AG08396 (cell line): ENCODE measurements at places on chromosomes 12 and 14.
A peak's percentile ranks its signal among the peaks of the same experiment; 100 is the strongest.

GRCh38 chr12:57444744-57445143, 10.2 kb downstream of the INHBC start:
- no peak for DNase-seq

DNA sequence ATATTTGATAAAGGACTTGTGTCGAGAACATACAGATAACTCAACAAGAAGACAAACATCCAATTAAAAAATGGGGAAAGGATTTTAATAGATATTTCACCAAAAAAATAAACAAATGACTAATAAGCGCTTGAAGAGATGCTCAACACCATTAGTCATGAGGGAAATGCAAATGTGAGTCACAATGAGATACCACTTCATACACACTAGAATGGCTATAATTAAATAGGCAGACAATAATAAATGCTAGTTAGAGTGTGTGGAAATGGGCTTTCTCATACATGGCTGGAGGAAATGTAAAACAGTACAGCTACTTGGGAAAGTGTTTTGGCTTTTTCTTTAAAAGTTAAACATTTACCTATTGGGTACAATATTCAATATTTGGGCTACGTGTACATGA, 34.8 kb downstream of the DLK1 start:
- no peak for DNase-seq

DNA sequence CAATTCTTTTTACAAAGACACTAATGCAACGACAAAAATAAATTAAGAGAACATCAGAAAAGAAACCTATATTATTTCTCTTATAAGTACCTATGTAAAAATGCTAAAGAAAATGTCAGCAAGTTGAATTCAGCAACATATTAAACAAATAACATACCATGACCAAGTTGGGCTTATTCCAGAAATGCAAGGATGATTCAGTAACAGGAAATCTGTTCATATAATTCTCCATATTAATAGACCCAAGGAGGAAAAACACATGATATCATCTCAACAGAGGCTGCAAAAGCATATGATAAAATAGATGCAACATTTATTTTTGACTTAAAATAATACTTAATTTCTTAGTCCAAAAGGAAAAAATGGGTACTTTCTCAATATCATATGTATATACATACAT, 25.1 kb upstream of the GPHB5 start:
- no peak for DNase-seq

GRCh38 chr14:21911877-21912276, 238.3 kb upstream of the OR4E1 start:
- DNase-seq, result no peak

GRCh38 chr12:113796066-113796827, 169.9 kb downstream of the RBM19 start:
- no peak for DNase-seq

- DNase-seq, result no peak
These were observed 12.3 kb upstream of the KRT74 start for GRCh38 chr12:52585946-52586345.

DNA sequence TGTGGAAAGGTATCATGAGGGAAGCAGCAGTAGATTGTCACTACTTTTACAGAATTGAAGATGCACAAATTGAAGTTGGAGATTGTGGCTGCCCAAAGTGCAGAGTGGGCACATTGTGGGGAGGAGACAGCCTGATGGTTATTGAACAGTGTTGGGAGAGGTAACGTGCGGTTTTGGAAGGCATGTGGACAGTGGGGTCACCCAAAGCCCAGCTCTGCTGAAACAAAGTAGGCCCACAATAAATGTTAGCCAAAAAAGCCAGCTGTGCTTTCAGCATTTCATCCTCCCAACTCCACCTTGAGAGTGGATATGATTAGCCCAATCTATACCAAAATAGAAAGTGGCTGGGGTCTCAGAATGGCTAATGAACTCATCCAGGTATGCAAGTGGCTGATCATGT, 96.7 kb downstream of the TMX1 start:
- DNase-seq, result no peak

DNA sequence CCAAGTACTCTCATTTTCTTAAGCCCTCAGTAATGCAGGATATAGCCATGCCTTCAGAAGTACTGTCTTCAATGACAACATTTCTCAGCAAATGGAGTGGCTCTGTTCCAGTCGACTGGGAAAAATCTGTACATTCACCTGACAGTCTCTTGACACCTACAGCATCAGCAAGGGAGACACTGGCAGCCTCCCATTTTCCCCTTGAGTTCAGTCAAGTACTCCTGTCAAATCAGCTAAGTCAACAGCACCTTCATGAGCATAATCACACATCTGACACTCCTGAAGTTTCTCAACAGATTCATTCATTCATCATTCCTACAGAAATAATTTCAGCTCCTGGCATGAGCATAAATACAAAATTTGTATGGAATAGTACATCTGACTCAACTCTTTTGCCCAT, 46.1 kb downstream of the INTS13 start:
- DNase-seq, result no peak

DNA sequence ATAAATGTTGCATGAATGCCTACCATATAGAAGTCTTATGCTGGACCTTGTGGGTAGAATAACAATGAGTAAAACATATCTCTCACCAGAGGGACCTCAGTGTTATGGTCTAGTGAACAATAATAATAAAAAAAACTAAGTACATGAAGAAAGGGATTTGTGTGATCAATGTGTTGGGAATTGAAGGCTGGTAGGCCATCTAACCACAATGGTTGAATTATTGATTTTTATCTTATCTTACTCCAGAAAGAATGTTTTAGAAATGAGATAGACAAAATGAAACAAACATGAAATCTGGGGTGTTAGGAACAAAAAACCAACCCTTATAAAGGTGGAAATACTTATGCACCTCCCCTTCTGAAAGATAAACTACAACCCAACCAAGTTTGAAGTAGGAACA, 243.9 kb upstream of the LRIG3 start:
- no peak for DNase-seq

- no peak for DNase-seq
These were observed 11.1 kb upstream of the LGALS3 start for GRCh38 chr14:55117803-55118441.

DNA sequence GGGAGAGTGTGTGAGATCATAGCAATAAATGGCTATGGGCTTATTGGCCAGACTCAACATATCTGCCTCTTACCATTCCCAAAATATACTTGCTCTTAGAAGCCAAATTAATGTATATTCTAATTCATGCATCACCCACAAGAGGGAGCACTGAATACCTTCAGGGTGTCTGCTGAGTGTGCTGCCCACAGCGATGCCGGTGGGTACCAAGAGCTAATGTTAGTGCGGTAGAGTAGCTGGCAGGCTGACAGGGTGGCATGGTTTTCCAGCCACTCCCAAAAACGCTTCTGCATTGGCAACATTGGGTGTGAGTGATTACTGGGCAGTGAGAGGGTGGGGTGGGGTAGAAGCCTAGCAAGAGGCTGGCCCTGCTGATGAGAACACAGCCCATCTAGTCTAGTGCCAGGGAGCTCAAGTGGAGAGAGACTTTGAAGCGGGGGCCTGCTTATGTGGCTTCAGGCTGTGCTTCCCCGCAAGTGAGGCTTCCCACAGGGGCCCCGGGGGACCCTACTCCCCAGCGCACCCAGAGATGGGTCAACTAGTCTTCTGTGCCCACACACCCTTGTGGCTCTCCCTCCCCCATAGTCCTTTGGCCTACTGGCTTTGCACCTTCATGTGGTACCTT, 9.2 kb upstream of the PLEKHD1 start:
- no peak for DNase-seq

GRCh38 chr12:6360080-6360571, 15.2 kb downstream of the SCNN1A start:
- no peak for DNase-seq

DNA sequence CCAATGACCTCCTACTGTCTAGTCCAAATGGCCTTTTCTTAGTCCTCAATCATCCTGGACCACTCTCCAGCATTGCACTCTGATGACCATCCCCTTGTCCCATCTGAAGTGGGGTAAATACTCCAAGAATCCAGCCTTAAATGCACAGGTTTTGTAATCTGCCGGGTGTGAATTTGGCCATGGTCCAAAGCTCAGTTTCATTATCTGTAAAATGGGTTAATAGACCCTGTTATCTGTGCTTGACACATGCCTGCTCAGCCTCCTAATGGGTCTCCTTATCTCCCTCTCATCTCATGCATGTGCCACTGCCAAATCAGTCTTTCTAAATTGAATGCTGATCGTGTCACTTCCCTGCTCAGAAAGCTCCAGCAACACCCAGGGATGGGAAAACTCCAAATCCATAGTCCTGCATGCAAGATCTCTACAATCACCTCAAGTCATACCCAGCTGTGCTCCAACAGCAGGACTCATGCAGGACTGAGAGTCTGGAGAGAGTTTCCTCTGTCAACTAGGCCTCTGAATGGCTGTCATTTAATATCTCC, 22.3 kb downstream of the LGR5 start:
- DNase-seq, result no peak

DNA sequence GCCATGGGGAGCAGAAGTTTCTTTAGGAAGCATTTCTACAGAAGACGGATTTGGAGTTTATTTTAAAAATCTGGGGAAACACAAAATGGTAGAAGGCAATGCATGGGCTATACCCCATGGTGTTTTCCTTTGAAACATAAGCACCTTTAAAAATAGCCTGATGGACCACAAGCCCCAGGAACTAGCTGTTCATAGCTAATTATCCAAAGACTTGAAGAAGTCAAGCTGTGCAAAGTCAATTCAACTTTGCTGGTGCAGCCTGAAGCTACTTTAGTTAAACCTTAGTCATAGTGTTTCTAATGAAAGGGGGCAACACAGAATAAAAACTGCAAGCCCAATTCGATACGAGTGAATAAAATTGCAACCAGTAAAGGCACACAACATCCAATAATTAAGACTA, 732.5 kb downstream of the GALC start:
- no peak for DNase-seq

GRCh38 chr14:42299692-42300091, 693.0 kb downstream of the LRFN5 start:
- DNase-seq, result no peak

DNA sequence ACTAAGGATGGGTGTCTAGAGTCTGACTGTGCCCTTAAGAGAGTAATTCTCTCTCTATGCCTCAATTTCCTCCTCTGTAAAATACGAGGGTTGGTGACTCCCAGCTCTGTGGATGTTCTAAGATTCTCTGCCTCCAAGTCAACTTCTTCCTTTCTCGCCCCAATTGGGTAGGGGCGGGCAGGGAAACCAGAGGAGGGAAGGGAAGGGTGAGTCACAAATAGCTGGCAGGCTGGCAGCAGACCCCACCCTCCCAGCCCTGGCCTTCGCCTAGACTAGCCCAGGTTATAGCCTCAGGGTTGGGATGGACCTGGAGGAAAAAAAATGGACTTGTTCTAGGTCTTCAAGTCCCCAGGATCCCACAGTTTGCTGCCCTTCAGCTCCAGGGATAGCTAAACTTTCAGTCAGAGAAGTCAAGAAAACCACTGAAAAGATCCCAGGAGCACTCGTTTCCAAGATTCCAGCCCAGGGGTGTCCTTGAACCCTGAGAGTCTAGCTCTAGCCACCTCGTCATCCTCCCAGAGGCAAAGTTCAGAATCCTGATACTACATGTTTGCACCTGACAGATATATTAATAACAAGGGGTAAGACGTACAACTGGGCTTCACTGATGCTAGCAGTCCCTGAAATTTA, 2.3 kb downstream of the DGKA start:
- DNase-seq, result peak; percentile 40

DNA sequence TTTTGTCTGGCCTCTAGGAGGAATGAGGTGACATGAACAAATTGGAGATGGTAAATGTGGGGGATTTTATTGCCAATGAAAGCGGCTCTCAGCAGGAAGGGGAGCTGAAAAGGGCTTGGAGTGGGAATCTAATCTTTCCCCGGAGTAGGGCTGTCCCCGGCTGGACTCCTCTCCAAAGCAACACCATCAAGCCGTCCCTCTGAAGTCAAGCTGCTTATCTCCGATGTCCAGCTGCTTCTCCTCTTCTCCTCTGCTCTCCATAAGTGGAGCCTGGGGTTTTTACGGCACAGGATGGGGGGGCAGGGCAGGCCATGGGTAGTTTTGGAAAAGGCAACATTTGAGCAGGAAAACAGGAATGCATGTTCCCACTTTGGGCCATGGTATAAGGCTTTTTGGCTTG, 113.5 kb downstream of the TMEM132D start:
- DNase-seq, result no peak

GRCh38 chr14:104431929-104432541, 147.5 kb upstream of the C14orf180 start:
- no peak for DNase-seq
